ENCODE measurements at places on chromosomes 12 and 14.

DNA sequence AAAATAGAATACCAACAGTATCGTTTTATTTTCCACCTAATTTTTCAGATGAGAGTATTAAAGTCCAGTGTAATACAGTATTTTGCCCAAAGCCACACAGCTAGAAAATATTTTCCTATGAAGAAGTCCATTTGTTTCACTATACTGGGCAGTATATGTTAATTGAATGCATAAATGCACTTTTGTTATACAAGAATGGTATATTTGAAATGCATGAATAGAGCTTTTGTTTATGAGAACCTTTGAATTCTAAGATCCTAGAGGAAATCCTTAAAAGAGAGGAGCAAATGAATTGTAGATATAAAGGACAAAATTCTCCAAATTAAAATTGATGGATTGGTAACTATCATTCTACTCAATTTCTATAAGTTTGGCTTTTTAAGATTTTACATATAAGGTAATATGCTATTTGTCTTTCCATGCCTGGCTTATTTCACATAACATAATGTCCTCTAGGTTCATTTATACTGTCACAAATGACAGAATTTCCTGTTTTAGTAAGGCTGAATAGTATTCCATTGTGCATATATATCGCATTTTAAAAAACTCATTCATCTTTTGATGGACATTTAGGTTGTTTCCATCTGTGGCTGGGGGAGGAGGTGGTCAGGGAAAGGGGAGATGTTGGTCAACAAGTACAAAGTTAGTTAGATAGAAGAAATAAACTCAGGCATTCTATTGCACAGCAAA, 136.6 kb upstream of the DCN start:
- no peak for DNase-seq

DNA sequence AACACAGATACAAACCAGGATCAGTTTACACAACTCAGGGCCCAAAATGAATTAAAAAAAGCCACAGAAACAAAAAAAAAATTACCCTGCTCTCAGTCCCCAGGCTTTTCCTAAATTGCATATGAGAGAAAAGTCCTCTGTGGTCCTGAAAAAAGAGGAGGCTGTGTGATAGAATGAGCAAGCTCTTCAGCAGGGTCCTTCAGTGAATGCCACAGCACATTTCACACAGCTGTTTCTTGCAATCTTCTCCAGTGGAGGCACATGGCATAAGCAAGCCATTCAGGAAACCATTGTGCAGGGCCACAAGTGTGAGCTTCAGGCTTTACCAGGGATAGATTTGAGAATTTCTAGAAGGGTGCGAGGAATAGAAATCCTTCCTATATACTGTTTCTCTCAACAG, 168.5 kb downstream of the PPM1H start:
- DNase-seq, result no peak

DNA sequence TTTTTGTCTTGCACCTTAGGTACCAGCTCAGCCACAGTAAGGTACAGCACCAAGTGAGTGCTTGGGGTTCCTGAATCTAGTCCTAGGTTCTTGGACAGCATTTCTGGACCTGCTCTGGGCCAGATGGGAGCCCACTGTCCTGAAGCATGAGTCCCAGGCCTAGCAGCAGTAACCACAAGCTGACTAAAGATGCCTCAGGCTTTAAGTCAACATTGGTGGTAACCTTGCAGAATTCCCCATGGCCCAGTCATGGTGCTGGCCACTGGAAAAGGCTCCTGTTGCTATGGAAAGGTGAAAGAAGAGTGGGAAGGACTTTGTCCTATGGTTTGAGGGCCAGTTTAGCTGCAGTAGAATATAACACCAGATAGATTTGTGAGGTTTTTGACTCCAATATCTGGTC, 86.9 kb upstream of the CLEC14A start:
- no peak for DNase-seq

- DNase-seq, result peak; percentile 12
Observed at GRCh38 chr12:53299101-53299453, 418 bp upstream of the MYG1 start.

- no peak for DNase-seq
Observed at GRCh38 chr12:117098361-117099217, 627 bp downstream of the TESC start.

DNA sequence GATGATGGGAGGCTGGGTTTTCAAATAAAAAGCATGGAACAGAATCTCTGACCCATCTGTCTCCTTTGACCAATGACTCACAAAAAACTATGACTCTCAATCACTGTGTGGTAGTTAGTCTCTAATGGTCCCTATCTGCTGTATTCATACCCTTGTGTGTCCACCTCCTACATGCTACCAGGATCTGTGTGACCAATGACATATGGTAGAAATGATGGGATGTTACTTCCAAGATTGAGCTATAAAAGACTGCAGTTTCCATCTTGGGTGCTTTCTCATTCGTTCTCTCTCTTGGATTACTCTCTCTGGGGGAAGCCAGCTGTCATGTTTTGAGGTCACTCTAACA, 144.7 kb upstream of the BTG1 start:
- DNase-seq, result no peak

- DNase-seq, result no peak
Observed at GRCh38 chr12:27277846-27278260, 33.8 kb downstream of the STK38L start.

GRCh38 chr12:131383741-131384543, 326.9 kb upstream of the SFSWAP start:
- no peak for DNase-seq

GRCh38 chr14:53538316-53538881, 385.3 kb upstream of the DDHD1 start:
- DNase-seq, result no peak

DNA sequence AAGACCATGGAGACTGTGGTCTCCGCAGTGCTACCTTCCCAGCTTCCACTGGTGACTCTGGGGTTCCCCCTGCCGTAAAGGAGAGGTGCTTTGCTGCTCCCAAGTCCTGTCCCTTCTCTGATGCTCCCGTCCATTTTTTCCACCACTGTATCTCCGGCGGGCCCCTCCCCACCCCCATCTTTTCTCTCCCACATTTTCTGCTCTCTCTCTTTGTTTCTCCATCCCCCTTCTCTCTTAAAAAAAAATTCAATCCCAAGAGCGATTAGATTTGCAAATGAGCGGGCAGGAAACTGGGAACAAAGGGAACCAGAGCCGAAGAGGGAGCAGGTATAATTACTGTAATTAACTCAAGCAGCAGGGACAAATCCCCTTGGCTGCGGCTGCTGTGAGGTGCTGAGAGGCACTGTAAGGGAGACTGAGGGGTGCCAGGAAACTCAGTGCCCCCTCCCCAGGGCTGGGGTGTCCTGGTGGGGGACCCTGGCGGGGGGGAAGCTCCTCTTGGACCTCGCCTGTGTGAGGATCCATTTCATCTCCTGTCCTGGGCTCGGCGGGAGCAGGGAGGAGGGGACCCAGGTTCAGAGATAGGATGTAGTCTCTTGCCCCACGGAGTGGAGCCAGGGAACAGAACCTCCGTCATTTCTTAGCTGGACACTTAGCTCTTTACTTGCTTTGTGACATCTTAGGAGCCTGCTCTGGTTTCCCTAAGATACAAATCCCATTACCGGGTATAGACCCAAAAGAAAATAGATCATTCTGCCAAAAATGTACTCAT, 140.4 kb upstream of the NRXN3 start:
- no peak for DNase-seq

DNA sequence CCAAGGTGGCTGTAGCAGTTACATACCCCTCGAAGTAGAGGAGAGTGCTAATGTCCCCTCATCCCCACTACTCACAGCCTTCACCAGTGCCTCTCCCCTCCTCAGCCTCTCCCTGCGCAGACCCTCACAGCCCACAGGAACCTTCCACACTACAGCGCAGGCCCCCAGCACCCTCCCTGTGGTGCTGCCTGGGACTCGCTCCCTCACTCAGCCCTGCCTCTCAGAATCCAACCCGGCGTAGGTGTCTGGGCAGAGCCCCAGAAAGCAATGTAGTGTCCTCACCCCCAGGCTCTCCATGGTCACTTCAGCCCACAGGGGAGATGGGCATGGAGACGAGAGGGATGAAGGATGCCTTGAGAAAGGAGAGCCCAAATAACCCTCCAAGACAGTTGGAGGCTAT, 10.9 kb upstream of the ZNF740 start:
- no peak for DNase-seq

DNA sequence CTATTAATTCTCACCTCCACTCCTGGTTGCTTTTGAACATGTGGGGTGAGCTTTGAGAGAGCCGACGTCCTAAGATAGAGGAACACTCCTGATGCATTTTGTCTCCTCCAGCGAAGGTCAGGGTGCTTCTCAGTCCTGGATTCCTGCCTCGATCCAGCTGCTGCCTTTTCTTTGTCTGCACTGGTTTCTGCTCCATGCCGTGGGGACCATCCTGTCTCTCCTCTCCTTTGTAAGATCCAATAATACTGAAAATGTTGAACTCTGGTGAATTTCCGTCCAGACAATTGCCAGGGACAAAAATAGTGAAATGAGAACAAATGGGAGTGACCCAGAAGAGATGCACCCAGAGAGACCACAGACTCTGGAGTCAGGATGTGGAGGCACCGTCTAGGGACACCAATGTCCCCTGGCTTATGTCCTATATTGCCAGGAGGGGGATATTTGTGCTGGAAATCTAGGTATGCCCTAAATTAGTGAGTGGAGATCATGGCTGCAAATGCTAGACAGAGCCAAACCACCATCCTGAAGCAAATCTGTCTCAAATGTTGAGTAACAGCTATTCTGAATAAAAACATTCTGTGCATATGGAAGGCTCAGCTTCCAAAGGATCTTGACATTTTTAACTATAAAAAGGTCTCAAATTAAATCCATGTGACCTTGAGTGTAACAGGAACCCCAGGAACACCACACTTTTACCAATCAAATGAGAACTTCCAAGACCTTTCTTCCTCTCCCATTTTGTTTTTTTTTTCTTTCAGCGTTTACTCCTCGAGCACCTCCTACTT, 170.9 kb downstream of the PPM1H start:
- DNase-seq, result no peak

GRCh38 chr12:132228476-132229192, 84.4 kb downstream of the NOC4L start:
- DNase-seq, result no peak

DNA sequence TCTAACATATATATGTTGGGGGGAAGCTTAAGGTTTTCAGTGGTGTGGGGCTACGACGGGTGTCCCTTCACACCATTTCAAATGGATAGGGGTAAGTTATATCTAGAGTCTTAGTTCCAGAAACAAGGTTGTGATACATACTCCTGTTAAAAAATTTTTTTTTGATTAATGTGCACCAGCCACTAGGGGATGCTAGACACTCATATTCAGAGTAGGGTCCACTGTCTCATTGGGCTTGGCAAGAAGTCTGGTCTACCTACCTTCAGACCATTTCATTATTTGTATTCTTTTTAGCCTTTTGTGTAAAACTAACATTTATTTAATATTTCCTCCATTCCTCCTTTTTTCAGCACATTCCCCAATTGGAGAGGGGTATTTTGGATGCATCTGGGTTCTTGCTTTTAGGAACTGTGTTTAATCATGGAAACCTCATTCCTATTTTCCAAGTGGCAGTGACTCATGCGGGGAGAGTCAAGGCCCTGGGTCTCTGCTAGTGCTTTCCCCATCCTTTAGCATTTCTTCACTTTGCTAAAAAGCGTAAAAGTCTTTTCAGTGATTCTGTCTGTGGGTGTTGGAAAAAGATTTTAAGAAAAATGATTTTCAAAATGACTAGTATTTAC, 33.4 kb downstream of the ANO4 start:
- no peak for DNase-seq

GRCh38 chr12:67582238-67582834, 66.2 kb upstream of the DYRK2 start:
- DNase-seq, result no peak

GRCh38 chr12:40784102-40784501, 91.9 kb downstream of the CNTN1 start:
- no peak for DNase-seq

- DNase-seq, result no peak
Observed at GRCh38 chr12:71071536-71072097, 86.2 kb downstream of the TSPAN8 start.

- no peak for DNase-seq
Observed at GRCh38 chr14:60859525-60859924, 121.4 kb downstream of the TRMT5 start.

DNA sequence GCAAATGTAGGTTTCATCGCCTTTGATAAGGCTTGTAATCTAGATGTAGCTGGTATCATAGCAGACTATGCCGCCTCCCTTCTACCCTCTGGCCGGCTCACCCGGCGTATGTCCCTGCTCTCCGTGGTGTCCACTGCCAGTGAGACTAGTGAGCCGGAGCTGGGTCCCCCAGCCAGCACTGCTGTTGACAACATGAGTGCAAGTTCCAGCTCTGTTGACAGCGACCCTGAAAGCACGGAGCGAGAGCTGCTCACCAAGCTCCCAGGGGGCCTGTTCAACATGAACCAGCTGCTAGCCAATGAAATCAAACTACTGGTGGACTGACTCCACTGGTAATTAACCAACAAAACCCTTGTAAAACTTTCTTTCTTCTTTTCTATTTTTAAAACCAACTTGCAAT, 49.0 kb upstream of the A2ML1 start:
- DNase-seq, result no peak

DNA sequence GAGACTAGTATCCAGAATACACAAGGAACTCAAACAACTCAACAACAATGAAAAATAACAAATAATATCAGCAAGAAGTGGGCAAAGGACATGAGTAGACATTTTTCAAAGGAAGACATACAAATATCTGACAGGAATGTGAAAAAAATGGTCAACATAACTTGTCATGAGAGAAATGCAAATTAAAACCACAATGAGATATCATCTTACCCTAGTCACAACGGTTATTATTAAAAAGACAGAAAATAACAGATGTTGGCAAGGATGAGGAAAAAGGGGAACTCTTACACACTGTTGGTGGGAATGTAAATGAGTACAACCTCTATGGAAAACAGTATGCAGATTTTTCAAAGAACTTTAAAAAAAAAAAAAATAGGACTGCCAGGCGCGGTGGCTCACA, 20.4 kb downstream of the VWF start:
- no peak for DNase-seq

GRCh38 chr14:97640031-97640430, 842.8 kb downstream of the VRK1 start:
- no peak for DNase-seq

GRCh38 chr12:108338915-108339657, at the start of gene CMKLR1:
Gene CMKLR1, minus strand, starts transcription at chr12:108339311. Its CDS starts 45,720 bp downstream, at chr12:108293591.
- peak; percentile 2 for DNase-seq

GRCh38 chr14:52790011-52790755, 1.2 kb downstream of the GNPNAT1 start:
- no peak for DNase-seq

GRCh38 chr12:94074980-94075629, 73.3 kb upstream of the PLXNC1 start:
- no peak for DNase-seq

GRCh38 chr12:25417071-25417470, 136.0 kb downstream of the LMNTD1 start:
- no peak for DNase-seq

Measured in stimulated activated CD8-positive, alpha-beta memory T cell treated with anti-CD3 and anti-CD28 coated beads, Interleukin-7, amount 100 ng/mL, for 4 hours (primary cell).